Fibroblast of the conjunctiva (primary cell): ENCODE measurements at places on chromosomes 12 and 14.

DNA sequence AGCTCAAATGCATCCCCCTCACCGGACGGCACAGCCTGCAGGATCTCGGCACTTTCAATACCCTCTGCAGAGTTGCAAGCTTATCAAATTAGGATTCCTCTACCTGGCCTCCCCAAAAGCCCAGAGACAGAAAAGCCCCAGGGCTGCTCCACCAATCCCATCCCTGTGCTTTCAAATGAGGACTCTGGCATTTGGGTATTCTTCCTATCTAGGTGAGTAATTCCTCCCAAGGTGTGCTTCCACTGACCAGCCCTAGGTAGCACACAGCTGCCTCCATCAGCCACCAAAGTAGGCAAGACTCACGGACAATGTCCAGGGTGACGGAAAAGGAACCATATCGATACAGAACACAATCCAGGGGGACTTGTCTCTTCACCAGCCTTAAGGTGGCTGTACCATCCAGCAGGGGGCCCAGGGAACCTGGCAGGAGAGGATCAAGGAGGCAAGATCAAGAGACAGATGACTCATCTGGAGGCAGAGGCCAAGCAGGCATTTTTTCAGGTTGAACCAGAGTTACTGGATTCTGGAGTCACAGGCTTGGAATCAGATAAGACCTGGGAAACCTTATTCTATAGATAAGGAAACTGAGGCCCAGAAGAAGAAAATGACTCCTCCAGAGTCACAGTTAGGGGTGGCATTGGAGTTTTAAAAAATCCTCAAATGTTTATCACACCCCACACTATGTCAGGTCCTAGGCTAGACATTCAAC, 9.9 kb downstream of the PMEL start:
- no peak for DNase-seq

GRCh38 chr12:27048822-27049752, 26.7 kb downstream of the MED21 start:
- DNase-seq: peak; percentile 86

DNA sequence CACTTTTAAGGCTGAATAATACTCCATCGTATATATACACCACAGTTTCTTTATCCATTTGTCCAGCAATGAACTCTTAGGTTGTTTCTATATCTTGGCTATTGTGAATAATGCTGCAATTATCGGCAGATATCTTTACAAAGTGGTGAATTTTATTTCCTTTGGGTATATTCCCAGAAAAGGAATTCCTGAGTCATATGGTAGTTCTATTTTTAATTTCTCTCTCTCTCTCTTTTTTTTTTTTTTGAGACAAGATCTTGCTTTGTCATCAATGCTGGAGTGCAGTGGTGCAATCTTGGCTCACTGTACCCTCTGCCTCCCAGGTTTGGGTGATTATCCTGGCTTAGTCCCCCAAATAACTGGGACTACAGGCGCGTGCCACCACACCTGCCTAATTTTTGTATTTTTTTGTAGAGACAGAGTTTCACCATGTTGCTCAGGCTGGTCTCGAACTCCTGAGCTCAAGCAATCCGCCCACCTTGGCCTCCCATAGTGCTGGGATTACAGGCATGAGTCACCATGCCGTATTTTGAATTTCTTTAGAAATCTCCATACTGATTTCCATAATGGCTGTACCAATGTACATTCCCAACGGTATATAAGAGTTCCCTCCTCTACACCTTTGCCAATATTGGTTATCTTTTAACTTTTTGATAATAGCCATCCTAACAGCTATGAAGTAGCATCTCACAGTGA, 98.4 kb downstream of the EFCAB11 start:
- DNase-seq: peak; percentile 64

DNA sequence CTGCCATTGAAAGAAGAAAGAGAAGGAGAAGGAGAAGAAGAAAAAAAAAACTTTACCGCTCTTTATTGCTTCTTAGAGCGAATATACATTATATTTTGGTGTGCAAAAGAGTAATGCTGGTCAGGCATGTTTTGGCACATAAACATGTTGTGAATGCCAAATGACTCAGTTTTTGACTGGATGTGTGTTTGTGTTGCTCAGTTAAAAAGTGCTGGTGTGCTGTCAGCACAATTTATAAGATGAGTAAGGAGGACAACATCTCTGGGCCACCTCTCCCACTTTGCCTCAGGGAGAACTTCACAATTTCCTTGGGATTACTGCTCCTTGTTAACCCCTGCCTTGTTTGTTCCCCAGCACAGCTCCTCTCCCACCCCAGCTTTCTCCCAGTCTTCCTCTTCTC, 584.8 kb downstream of the ETNK1 start:
- no peak for DNase-seq
